ENCODE measurements at places on chromosomes 6 and 20. TPM values are rescaled to one million over a fixed set of nuclear protein-coding genes. Genes with fewer than 3 reads are reported as not detected.

DNA sequence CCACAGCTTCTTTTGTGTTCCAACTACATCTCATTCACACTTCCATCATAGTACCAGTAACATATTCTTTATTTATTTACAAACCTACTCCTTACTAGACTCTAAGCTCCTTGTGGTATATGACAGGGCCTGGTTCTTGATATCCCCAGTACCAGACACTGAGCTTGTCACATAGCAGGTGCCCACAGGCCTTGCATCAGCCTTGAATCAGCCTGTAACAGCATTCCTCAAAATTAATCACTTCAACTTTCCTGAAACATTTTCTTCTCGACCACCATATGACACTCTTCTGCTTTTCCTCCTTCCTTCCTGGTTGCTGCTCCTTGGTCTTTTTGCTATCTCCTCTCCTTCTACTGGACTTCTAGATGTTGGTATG lies 24.7 kb upstream of the SRPK1 start:
- no peak for DNase-seq

TFAP2D gene
- not detected for total RNA-seq

DNA sequence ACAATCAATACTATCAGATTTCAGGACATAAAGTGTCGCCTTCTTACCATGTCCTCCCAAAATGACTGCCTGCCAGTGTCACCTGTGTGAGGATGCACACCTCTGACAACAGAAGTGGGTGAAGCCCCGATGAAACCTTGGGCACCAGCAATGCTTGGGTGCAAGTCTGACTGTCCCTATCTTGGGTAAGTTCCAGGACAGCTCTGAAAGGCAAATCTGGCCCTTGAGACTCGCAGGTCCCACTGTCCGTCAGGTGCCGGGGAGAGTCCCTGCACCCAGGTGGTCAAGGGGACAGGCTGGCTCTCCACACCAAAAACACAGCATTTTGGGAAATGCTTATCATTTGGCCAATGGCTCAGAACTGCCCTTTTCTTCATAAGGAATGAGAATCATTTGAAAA lies 43.3 kb downstream of the EZR start:
- no peak for DNase-seq

DNA sequence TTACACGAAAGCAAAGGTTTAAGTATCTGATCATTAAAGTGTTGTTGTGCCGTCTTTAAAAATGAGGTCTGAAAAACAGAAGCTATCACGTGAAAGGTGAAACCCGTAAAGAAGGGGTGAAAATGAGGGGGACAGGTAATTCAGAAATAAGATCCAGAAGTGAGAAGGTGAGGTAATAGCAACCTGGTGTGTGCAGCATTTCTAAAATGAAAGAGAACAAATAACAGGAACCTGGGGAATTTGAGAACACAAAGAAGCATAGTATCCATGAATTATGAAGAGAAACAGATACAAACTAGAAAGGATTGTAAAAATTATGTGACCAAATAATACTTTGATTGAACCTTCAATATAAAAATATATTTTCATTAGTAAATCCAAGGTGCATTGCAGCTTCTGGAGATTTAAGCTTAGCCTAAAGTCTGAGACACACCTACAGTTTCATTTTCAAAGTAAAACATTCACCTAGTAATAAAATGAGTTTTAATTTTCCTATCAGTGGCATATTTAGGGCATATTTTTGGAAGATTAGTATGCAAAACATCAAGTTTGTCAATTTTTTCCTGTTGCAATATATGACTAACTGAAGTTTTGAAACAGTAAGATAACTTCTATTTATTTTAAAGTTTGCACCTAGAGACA lies 1.4 kb downstream of the HEY2 start:
- DNase-seq: no peak

DNA sequence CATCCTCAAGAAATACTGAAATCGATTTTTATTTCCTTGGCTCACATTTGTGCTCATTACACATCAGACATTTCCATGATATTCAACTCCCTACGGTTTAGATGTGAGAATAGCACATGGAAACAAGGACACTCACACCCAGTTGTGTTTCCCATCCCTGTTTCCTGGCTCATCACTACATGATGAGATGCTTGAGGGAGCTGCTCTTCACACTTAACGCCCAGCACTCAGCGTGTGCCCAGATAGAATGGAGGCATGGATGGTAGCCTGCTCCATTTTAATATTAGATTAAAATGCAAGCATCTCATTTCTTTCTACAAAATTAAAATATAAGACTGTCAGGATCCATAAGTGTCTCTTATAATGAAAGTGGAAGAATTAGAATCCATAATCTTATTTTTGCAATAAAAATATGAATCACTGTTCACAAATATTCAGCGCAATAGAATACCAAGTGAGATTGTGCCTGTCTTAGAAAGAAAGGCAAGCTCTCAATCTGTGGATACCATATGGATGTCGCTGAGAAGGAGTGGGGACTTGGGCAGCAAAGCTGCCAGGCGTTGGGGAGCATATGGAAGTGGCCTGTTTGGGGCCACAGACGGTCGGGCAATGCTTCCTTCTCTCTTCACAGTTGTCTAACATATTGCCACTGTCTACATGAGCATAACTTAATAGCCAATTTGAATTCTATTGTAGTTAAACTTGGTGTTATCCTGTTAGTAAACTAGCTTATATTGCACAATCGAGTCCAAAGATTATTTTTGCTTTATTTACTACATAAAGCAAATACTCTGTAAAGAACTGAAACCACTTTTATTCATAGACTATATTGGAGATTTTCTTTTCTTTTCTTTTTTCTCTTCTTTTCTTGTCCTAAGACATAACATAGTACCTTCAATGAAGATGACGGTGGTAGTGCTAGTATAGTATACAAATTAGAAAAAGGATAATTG lies 206.8 kb upstream of the QKI start:
- no peak for DNase-seq

DNA sequence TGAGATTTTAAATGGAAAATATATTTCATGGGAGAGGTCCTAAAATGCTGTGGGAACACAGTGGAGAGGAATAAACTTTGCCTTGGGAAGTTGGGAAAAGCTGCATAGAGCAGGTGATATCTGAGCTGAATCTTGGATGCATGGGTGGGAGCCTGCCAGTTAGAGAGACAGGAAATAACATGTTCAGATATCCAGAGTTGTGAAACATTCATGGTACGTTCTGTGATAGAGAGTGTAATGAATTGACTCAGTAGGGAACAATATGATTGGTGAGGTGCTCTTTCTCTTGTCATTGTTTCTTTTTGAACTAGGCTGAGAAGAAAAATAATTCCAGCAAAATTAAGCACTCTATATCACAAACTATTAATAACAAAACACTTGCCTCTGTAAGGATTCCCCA lies 72.8 kb downstream of the RPS12 start:
- DNase-seq: no peak

GRCh38 chr20:36541227-36541767 lies at the start of gene MYL9:
Gene MYL9, plus strand, starts transcription at chr20:36541519. Its CDS starts 3,366 bp downstream, at chr20:36544885.
- no peak for DNase-seq

DNA sequence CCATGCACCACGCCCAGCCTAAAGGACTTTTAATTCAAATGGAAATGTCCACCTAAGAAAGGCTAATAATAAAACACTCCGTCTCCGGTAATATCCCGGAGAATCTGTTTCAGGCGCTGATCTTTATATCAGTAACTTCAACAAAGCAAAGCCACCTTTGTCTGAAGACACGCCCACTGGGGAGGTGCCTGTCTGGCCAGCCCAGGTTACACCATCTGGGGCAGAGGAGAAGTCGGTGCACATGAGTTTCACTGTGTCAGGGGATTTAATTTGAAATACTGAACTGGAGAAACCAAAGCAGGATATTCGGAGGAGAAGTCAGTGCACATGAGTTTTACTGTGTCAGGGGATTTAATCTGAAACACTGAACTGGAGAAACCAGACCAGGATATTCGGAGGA lies 9.4 kb downstream of the SERPINB6 start:
- DNase-seq: no peak

PRICKLE4 gene
- not detected for total RNA-seq

GRCh38 chr6:161394437-161394836 lies 120.6 kb upstream of the AGPAT4 start:
- no peak for DNase-seq

DNA sequence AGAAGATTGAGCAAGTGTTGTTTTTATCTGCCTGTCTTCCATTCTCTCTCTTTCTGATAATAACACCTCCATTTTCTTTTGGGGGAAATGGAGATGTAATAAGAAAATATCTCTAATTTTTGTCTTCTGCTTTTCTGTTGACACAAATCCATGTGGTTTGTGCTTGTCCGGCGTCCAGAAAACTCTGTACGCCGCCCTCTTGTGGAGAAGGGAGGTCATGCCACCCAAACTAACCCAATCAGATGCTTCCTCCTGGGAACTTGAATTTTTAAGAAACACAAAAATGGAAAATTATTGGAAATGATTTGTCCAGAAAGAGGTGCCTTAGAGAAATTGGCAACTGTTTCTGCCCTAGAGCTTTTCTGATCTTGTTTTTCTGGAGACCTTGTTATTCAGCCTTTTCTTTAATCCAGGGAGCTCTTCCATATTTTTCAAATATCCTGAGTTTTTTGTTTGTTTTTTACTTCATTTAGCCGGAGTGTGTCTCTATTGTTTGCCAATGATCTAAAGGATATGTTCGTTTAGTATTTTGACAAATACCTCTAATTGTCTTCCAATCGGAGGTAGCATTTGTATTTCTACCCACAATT lies 17.8 kb upstream of the FNDC1 start:
- DNase-seq: peak; percentile 32

GRCh38 chr6:151763938-151764680 lies 43.4 kb upstream of the ESR1 start:
- DNase-seq: no peak

HLA-F gene
- 341 TPM for total RNA-seq

GRCh38 chr20:40741507-40742106 lies 52.6 kb upstream of the MAFB start:
- DNase-seq: no peak

- no peak for DNase-seq
These were observed 477.3 kb downstream of the PREX1 start for GRCh38 chr20:48350313-48350988.

DNA sequence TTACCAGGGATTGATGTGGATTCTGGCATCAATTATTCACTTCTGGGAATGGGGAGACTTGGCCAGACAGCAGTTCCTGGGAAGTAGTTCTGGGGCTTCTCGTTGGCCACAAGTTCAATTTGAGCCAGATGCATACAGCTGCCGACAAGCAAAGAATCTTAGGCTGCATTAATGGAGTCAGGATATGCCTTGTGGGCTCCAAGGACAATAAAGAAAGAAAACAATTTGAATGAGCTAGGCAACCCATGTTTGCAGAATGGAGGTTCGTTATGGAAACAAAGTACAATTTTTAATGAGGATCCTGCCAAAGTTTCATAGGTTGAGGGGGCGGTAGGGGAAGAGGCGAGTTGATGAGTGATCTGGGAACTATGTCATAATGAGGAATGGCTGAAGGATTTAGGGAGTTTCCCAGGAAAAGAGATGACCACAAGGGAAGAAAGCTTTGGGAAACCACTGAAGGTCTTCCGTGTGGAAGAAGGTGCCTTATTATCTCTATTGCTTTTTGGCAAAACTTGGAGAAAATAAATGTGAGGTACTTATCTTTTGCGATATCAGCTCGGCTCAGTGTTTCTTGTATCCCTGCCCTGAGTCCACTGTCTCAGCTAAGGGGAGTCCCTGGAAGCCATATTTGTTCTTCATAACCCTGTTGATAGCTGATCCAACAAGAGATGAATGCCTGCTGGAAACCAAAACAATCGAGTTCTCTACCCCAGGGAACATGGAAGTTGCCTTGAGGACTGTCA lies 181.0 kb upstream of the ZNF217 start:
- DNase-seq: no peak

DNA sequence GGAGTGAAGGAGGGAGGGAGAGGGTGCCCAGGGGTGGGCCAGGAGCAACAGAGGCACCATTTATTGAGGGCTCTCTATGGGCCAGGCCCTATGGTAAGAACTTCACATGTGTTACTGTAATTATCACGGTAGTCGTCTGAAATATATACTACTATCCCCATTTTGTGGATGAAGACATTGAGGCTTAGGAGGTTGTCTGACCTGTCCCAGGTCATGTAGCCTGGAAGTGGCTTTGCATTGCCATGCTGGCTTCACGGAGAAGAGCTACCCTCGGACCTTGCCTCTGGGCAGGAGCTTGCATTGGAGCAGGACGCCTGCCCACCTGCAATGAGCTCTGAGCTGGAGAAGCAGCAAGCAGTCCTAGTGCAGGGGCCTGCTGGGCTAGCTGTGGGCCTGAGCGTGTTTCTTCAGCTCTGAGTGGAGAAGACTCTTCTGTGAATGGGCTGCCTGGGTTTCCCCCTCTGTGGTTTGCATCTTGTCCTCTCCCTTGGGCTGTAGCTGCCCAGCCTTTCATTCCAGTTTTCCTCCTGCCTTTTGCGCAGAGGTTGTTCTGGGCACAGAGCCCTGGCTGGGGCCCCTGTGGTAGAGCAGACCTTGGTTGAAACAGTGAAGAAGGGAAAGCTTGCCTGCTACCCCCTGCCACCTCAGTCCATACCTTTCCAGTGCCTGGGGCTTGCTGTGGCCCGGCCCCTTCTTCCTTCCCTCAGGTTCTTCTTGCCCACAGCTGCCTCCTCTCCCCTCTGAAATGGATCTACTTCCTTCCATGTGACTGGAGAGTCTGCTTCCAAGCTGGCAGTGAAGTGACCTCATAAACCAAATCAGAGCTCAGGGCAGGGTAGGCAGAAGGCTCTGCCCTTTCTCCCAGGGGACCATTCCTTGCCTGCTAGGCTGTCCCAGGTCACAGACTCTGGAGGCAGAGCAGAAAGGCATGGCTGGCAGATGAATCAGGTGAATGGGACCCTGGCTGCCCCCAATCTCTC lies 24.1 kb upstream of the SRF start:
- no peak for DNase-seq

DNA sequence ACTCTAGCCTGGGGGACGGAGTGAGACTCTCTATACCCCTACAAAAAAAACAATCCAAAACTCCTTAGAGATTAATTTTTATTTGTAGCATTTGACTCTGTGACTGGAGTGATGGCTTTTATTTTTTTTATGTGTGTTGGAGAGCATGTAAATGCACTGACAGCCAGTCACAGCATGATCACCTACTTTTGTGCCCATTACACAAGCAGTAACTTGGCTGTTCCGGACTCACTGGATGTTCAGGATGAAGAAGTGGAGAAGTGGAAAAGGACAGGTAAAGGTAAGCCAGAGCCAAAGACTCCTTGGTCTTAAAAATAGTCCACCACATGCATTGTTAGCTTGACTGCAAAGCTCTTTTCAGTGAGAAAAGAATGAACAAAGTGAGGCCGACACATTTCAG lies 222.6 kb downstream of the FOXC1 start:
- DNase-seq: no peak

CBLN4 gene
- not detected for total RNA-seq

DNA sequence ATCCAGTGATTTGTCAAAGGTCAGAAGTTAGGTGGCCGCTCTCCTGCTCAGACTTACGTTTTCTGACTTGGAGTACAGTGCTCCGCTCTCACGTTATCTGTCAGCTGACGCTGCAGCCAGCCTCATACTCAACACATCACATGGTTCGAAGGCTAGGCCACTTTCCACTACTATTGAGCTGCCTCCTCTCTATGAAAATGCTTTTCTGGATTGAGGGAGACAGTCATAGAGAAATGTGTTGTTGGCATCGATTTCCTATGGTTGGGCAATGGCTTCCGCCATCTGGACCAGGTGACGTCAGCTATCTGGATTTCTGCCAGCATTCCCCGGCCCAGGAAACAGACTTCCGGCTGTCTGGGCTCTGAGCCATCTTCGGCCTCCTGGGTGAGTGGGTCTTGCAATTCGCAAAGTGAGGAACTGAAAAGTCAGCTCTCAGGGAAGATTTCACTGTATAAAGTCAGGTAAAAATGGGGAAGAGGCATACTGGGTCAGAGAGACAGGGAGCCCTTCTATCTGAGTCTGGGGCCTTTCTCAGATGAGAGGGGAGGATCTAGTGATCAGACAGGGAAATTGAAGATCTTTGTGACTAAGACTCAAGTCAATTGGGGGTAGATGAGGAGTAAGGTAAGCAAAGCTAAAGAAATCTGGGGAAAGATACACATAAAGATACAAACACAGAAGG lies 37.5 kb upstream of the IER3 start:
- peak; percentile 19 for DNase-seq

DPPA5 gene
- total RNA-seq: not detected

Data from activated T-cell treated with anti-CD3 and anti-CD28 coated beads, Interleukin-2, amount 50 U/mL, for 4 hours (primary cell).